ENCODE measurements at places on chromosomes 7 and 10. TPM values are rescaled to one million over a fixed set of nuclear protein-coding genes. Genes with fewer than 3 reads are reported as not detected.

DNA sequence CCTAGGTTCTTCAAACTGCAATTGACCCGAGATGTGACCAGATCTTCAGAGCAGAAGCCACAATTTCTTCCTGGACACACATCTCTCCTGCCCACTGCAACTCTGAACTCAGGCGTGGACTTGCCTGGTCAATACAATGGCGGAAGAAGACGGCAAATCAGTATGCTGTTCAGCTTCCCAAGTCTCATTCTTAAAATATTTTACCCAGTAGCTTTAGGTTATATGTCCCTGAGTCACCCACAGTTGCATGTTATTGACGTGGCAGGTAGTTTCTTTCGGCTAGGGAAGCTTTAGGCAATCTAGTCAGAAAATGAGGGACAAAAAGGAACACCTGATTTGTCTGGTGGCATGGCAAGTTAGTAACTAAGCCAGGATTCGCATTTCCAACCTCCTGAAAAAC is 22.5 kb downstream of the CEP41 start:
- DNase-seq, result no peak

DNA sequence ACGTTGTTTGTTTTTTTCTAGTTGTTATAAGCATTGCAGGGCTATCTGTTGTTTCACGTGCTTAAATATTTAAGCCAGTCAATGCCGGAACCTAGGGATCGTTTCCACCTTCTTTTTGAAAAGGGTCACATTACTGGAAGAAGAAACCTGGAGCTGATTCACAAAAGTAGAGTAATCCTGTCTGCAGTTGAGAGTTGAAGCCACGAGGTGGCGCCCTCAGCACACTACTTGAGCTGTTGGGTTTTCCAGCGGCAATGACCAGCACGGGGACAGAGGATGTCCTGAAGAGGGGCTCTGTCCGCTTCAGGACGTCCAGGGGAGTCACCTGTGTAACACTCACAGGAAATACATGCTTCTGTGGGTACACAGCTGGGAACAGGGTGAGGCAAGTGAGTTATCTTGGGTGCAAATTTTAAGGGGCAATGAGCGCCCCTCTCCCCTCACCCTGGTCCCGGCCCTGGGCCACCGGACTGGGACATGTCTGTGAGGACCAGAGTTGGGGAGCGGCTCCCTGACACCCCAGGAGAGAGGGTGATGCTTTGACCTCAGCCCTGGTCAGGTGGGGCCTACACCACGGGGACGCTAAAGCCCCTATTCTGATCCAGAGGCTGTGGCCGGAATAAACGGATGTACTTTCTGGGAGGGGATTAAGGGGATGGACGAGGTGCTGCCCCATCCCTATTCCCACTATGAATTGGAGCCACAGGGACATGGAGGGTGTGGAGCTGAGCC is 26.3 kb upstream of the WDFY4 start:
- peak; percentile 24 for DNase-seq

DNA sequence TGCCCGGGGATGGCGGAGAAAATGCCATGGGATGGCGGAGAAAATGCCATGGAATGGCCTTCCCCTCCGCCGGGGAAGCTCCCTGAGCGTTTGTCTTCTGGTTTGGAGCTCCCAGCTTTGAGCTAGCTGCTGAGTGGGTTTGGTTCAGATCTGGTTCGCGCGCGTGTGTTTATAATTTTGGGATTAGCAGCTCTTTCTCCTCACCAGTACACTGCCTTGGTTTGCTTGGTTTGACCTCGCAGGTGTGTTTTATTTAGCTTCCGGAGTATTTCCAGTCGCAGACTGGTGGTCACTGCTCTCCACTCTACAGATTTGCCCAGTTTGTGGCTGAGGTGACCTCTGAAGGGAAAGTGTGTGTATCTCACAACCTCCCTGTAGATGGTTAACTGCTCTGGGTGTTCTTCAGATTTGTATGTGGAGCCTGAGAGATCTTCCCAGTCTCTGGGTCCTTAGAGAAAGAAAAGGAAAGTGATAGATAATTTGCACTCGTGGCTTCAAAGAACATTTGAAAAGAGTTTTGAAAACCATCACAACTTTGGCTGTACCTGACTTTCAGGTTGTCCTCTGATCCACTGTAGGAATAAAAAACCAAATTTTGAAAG is 597 bp downstream of the ZNF277 start:
- no peak for DNase-seq

DNA sequence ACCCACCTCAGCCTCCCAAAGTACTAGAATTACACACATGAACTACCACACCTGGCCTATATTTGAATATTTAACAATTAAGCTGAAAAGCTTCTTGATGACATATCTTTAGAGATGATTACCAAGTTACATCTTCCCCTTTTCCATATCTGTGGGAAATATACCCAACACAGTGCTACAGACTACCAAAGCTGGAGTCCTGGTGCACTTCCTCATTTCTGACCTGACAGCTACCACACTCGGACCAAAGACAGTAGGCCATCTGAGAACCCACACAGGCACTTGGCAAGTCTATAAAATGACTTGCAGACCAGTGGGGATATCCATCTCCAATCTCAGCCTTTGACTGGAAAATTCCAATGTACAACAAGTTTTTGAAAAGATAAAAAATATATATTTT is 270.4 kb upstream of the KLF14 start:
- no peak for DNase-seq

GRCh38 chr10:43922335-43923280 is 273.9 kb upstream of the ZNF32 start:
- no peak for DNase-seq

- peak; percentile 49 for DNase-seq
Observed at GRCh38 chr10:18607503-18608378, 43.6 kb downstream of the NSUN6 start.

DNA sequence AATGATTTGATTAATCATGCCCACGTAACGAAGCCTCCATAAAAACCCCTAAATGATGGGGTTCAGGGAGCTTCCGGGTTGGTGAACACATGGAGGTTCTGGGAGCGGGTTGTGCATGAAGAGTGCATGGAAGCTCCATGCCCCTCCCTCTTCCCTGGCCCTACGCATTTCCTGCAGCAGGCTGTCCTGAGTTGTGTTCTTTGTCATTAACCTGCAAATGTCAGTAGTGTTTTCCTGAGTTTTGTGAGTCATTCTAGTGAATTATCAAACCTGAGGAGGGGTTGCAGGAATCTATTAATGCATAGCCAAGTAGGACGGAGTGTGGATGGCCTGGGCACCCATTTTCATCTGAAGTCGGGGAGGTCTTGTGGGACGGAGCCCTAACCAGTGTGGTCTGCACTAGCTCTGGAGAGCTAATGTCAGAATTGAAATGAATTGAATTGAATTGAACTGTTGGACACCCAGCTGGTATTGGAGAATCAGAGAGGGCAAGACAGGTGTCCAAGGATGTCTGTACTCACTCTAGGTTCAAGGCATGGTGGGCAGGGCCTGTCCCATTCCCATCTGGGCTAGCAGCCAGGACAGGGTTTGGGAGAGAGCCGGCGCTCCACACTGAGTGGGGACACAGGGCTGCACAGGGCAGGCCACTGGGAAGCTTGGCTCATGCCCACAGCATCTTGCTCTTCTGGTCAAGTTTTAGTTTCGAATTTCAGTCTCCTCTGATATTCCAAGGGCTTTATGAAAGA is 22.3 kb upstream of the ARHGAP22 start:
- DNase-seq, result no peak

GRCh38 chr10:43695321-43695720 is 46.6 kb upstream of the ZNF32 start:
- no peak for DNase-seq

- no peak for DNase-seq
Observed at GRCh38 chr7:2527505-2528467, 8.2 kb downstream of the LFNG start.

Gene DCLRE1A
- 4.4 TPM for polyA plus RNA-seq

Gene MYPN
- polyA plus RNA-seq, result 2.6 TPM

Gene SPDYE6
- polyA plus RNA-seq, result not detected

Gene PRKAR2B
- polyA plus RNA-seq, result 13.0 TPM

Gene RBP3
- polyA plus RNA-seq, result not detected

Gene ANKRD2
- 0.05 TPM for polyA plus RNA-seq

Gene SPDYE11
- 0.06 TPM for polyA plus RNA-seq

Gene CDK5
- polyA plus RNA-seq, result 23.8 TPM

Gene MBL2
- not detected for polyA plus RNA-seq

Measured in AG04450 (cell line).